ENCODE measurements at places on chromosomes 3 and 15.

DNA sequence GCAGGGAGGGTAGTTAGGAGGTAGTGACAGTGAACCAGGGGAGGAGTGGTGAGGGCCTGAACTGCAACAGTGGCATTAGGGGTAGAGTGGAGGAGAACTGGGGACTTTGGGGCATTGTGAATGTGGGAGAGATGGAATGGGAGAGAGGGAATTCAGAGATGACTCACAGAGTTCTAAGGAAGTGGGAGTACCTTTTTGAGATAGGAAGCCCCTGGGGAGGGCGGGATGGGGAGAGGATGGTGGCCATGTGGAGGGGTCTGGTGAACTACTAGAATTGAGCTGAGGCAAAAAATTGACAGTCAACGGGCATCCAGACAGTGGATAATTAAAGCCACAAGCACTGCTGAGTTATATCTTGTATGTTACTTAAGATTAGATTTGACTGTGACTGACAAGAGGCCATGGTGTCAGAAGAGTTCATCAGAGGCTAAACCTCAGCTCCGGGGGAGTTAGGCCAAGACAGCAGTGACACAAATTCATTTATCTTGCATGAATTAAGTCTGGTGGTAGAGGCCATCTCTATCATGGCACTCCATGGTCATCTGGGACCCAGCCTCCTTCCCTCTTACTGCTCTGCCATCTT lies 34.0 kb downstream of the PLEKHO2 start:
- DNase-seq = no peak

DNA sequence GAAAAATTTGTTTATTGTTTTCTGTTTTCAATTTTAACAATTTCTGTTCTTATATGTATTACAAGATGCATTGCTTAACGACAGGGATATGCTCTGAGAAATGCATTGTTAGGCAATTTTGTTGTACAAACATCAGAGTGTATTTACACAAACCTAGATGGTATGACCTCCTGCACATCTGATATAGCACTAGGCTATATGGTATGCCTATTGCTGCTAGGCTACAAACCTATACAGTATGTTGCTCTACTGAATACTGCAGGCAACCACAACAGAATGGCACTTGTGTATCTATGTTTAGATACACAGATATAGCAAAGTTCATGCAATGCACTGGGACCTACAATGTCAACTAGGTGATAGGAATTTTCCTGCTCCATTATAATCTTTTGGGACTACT lies 70.1 kb downstream of the SUCNR1 start:
- no peak for DNase-seq

GRCh38 chr3:56837196-56837955 lies 35.6 kb upstream of the ARHGEF3 start:
- no peak for DNase-seq

DNA sequence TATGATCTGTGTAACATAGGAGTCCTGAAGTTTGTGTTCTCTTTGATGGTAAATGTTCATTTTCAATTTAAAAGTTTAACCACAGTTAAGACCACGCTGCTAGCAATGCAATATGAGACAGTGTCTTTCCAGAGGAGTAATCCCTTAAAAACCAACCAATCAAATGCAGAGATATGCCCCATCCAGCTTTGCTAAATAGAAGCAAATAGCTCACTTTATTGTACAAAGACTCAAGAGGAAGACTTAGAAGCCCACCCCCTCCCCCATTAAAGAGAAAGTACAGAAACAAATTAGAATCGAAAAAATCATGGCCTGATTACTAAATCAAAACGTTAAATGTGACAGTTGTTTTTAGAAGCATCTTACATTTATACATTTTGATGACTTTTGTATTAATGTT lies 2.1 kb upstream of the ANP32A start:
- no peak for DNase-seq

GRCh38 chr3:14016900-14017475 lies 107.7 kb downstream of the CHCHD4 start:
- no peak for DNase-seq

- DNase-seq = peak; percentile 71
Measured at GRCh38 chr15:25775317-25775912, 87.7 kb downstream of the ATP10A start.
